ENCODE measurements at places on chromosomes 2 and 18.

GRCh38 chr2:240482141-240482540 is 46.7 kb downstream of the GPC1 start:
- ATAC-seq: no peak

DNA sequence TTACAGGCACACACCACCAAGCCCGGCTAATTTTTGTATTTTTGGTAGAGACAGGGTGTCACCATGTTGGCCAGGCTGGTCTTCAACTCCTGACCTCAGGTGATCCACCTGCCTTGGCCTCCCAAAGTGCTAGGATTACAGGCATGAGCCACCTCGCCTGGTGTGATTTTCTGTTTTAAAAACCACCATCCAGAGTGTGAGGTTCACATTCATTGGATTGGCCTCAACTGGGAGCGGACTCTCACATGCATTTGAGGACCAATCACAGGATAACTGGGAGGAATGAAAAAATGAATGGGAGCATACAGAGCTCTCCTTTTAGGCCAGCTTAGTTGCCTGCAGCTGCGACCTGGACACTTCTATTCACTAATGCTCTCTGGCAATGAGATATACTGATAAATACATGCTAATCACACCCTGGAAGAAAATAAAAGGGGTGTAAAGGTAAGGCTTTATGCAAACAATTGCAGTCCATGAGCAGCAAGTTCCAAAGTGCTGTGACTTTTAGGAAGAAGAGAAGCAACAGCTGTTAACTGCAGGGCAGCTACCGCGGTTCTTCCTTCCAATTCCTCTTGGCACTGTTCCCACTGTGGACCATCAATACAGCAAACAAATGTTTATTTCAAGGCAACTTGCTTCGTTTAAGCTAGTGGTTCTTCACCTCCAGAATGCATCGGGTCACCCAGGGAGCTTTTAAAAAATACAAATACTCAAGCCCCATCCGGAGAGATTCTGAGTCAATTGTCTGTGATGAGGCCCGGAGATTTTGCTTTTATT is 49.5 kb upstream of the FZD5 start:
- ATAC-seq: no peak

DNA sequence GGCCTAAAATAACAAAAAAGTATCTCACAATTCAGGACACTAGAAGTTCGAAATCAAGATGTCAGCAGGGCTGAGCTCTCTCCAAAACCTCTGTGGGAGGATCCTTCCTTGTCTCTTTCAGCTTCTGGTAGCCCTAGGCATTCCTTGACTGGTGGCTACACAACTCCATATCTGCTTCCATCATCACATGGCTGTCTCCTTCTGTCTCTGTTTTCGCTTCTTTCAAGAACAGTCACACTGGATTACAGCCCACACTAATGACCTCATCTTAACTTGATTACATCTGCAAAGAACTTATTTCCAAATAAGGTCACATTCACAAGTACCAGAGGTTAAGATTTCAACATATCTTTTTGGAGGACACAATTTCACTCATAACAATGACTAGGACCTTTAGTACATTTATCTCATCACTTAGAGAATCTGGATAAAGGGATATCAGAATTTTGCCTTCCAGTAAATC is 275.2 kb downstream of the IRS1 start:
- peak; percentile 89 for ATAC-seq

DNA sequence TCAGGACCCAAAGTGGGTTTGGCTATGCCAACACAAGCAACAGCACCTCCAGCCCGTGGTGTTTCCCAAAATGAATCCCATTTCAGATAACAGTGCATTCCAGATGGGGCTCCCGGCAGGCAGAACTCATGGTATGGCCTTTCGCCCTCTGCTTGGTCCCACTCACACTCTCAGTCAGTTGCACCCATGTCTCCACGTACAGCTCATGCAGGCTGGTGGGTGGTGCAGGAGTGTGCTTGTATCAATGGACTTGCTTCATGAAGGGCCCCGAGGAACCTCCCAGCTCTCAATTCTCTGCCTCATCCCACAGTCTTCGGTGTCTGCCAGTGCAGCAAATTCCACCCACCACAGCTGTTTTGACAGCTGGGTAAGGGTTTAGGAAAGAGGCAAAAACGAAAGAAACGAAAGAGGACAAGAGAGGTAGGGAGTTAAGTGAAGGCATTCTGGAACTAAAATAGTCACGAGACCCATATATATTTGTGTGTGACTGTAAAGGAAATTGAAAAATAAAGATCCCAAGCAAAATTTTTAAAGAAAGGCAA is 278.1 kb downstream of the DCDC2C start:
- ATAC-seq: no peak

DNA sequence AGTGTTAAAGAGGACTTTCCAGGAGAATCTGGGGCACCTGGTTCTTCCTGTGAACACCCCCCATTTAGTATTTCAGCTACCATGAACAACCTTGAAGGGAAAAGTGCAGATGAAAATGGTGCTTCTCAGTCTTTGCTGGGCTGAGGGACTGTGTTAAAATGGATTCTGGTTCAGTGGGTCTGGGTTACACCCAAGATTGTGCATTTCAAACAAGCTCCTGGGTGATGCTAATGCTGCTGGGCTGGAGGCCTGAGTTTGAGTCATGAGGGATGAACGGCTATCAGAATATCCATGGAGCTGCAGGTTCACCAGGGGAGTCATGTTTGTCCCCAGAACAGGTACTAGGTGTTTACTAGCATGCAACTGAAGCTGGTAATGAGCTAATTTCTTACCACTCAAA is 24.0 kb downstream of the MRPL44 start:
- ATAC-seq: no peak

- ATAC-seq: no peak
These were observed 26.7 kb downstream of the UPP2 start for GRCh38 chr2:158128168-158128973.

DNA sequence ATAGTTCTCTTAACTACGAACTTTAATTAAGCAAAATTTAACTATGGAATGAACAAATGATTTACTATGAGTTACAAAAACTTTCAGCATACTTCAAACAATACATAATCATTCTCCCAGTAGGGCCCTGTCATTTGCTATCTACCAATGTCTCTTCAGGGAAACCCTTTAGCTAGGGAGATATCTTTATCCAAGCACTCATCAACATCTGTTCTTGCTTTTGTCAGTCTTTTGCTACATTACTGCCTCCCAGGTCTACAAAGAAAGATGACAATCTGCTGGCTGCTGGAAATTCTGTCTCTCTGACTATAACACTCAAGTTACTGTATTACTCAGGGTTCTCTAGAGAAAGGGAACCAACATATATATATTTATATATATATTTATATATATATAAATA is 1626.3 kb upstream of the CELF4 start:
- no peak for ATAC-seq

GRCh38 chr2:47741101-47741500 is 41.8 kb upstream of the MSH6 start:
- no peak for ATAC-seq

DNA sequence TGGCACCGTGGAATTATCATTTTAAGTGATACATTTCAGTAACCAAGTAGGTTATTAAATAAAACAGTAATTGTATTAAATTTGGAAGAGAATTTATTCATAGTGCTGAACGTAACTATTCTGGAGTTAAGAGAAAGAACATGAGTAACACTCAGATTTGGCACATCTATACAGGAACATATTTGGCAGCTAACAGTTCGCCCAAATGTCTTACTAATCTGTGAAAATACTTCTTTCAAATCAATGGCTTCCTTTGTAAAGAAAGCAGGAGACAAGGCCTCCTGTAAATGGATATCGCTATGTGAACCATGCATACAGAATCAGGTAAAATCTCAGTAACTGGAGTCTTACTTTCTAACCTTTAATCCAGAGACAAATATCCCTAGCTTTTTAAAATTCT is 64.4 kb downstream of the ZNF516 start:
- no peak for ATAC-seq

DNA sequence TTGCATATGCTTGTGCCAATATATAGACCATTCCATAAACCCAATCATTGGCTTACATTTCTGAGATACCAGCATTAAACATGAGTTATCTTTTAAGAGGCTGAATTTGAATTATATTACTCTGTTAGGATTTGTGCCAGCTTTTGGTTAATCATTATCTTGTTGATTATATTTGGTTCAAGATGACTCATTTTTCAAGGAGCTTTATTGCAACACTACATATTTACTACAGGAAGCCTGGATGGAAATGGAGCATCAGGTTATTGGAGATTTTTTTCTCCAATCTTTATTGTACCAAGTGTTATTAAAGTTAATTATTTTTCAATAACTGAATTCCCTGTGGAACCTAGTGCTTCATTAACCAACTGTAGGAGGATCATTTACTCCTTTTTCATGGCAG is 26.4 kb downstream of the EML4 start:
- no peak for ATAC-seq

DNA sequence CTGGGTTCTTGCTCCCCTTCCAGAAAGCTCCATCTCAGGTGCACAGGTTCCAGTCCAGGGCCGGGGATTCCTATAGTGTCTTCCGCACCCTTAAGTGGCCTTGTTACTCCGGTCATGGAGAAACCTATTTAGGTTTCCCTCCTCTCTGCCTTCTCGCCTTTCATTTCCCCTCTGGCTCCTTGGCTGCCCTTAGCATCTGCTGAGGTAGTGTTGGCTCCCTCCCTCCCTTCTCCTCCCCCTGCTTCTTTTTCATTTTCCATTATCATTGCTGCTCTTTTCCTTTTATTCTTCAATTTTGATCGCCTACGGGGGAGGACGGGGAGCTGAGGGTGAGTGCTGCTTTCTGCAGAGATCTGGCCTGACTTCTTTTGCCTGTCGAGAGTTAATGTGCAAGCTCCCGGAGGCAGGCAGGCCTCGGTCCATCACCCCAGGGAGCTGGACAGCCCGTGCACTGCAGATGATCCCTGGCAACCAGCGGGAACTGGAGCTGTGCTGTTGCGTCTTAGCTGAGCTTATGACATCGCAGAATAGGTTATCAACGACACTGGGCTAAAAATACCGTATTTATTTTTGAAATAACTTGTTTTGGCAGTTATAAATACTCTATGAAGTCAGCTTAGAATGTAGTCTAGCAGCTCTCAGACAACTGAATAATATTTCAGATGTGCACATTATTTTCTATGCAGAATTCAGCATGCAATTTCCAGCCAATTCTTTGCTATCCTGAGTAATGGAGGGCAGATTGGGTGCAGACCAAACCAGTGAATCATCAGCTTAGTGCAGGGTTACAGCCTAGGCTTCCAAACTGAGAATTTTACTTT is 141.9 kb downstream of the SLC4A3 start:
- ATAC-seq: peak; percentile 73

- no peak for ATAC-seq
These were observed 1.5 kb downstream of the TEX261 start for GRCh38 chr2:70992945-70993853.

- ATAC-seq: no peak
These were observed 96.7 kb downstream of the CCDC148 start for GRCh38 chr2:158359846-158360245.

DNA sequence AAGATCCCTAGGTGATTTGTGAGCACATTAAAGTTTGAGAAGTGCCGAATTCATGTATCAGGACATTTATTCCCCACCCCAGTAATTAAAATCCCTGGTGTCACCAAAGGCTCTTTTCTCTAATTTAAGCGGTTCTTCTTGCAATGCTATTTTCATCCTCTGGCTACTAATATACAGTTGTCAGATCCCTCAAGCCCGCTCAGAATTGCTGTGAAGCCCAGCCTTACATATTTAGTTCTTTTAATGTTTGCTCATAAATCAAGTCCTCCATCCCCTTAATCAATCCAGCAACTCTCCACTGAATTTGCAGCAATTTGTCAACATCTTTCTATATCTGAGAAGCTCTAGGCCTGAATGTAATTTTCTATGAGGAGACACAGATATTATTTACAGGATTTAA is 437.9 kb downstream of the PIK3C3 start:
- no peak for ATAC-seq

GRCh38 chr18:11817229-11817628 is 34.0 kb upstream of the CHMP1B start:
- ATAC-seq: no peak

- ATAC-seq: no peak
These were observed 39.2 kb downstream of the EIF5B start for GRCh38 chr2:99376254-99376864.

GRCh38 chr18:6060149-6060548 is 164.8 kb upstream of the TMEM200C start:
- ATAC-seq: no peak

- ATAC-seq: no peak
These were observed 135.8 kb upstream of the FN1 start for GRCh38 chr2:215571689-215572088.

DNA sequence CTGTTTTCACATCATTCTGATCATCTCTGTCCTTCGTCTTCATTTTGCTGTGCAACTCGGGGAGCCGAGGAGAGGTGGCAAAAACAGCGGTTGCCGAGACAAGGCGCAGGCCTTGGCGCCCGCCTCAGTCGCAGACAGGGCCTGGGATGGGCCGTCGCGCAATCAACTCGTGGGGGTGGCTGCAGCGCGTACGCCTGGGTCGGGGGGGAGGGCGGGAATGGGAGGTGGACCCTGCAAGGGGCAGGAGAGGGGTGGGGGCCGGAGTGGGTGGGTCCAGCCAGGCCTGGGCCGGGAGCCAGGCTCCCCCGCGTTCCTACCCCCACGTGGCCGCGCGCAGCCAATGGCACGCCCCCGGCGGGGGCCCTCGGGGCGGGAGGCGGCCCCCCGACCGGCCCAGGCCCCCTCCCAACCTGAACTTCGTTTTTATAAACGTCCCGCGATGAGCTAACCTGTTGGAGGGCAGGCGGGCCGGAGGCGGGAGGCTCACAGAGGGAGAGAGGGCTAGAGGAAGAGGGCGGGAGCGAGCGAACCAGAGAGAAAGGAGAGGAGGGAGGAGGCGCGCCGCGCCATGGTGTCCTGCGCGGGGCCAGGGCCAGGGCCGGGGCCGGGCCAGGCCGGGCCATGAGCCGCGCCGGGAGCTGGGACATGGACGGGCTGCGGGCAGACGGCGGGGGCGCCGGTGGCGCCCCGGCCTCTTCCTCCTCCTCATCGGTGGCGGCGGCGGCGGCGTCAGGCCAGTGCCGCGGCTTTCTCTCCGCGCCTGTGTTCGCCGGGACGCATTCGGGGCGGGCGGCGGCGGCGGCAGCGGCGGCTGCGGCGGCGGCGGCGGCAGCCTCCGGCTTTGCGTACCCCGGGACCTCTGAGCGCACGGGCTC is at the start of gene HOXD13:
Gene HOXD13, plus strand, starts transcription at position 452 of the 875 bp plus-strand sequence. Its CDS starts 170 bp downstream, at position 622.
- no peak for ATAC-seq

DNA sequence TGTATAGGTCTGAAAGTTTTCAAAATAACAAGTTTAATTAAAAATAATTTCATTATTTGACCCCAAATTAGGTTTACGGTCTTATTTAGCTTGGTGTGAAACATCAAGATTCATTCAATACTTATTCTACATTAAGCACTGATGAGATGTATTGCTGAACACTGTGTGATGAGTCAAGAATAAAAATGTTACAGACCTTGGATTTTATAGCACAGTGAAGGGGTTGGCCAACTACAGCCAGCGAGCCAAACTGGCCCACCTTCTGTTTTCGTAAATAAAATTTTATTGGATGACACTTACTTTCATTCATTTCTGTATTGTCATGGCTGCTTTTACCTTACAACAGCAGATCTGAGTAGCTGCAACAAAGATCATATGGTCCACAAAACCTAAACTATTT is 8.3 kb downstream of the PPP4R1 start:
- no peak for ATAC-seq

GRCh38 chr18:8695932-8696517 is 9.3 kb upstream of the MTCL1 start:
- ATAC-seq: no peak
